Brain (organoid and tissue), 16 donors: ENCODE measurements at places on chromosomes 3 and 15.

DNA sequence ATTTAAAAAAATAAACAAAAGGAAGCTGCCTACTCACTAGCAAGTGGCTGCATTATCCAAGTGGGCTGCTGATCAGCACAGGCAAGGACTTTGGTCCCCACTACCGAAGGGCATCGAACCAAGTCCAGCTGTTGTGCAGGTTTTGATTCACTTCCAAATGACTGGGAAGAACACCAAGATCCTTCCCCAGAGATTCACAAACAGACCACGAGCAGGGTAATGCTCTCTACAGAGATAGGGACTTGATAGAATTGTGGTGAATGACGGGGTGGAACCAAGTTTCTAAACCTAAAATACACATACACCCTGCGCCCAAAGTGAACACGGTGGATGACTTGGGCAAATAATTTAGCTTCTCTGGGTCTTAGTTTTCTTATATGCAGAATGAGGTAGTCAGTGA lies 203.7 kb upstream of the ICE2 start:
- no peak for DNase-seq

GRCh38 chr3:194133661-194134230 lies 2.2 kb upstream of the HES1 start:
- no peak for DNase-seq

- no peak for DNase-seq
Observed at GRCh38 chr15:31392761-31393401, 66.2 kb downstream of the KLF13 start.

- DNase-seq, result no peak
Observed at GRCh38 chr3:12797124-12797891, 828 bp downstream of the CAND2 start.

DNA sequence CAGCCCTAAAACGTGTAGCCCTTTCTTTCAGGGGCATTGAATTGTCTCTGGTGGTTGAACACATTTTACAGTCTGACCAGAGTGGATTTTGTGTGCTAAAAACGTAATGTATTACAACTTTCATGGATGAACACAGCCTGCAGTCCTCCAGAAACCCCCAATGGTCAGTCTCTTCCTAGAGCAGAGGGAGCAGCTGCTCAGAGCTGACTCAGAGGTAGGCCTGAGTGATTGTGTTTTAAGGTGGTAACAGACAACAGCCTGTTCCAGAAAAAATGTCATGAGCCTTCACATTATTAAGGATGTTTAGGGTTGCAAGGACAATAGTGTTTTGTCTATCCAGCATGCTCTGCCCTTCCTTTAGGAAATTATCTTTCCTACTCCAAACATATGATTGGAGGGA lies 34.5 kb upstream of the CTNNB1 start:
- DNase-seq, result no peak

DNA sequence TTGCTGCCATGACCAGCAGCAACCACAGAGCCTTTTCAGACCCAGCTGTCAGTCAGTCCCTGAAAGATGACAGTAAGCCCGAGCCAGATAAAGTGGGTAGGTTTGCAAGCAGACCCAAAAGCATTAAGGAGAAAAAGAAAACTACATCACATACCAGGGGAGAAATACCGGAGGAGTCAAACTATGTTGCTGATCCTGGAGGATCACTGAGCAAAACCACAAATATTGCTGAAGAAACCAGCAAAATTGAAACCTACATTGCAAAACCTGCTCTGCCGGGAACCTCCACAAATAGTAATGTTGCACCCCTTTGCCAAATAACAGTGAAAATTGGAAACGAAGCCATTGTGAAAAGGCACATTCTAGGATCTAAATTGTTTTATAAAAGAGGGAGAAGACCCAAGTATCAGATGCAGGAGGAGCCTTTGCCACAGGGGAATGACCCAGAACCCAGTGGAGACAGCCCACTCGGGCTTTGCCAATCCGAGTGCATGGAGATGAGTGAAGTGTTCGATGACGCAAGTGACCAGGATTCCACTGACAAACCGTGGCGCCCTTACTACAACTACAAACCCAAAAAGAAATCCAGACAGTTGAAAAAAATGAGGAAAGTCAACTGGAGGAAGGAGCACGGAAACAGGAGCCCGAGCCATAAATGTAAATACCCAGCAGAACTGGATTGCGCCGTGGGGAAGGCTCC lies 42.1 kb upstream of the RASA2 start:
- no peak for DNase-seq

DNA sequence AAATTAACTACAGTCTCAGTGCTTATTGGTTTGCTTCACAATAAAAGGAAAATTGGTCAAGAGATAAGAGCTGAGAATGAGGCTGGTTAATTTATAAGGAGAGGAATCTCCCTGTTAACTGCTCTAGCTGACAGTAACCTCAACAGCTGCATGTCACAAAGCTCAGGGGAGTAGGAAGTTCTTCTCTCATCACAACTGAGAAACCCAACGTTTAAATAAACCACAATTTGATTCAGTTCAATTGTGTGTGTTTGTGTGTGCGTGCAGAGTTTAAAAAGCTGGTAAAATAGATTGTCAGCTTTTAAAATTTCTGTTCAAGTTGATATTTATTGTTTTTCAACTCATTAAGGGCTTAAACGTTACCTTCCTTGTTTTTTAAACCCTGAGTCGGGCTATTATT lies 3.5 kb upstream of the TGFBR2 start:
- DNase-seq, result no peak

GRCh38 chr3:121592856-121593702 lies at the start of gene FBXO40:
Gene FBXO40 (plus strand): TSS chr3:121593379. CDS start chr3:121620576, 27,197 bp downstream.
- peak; percentile 25 for DNase-seq

- no peak for DNase-seq
Observed at GRCh38 chr3:143207338-143207961, 87.9 kb downstream of the CHST2 start.

GRCh38 chr3:14810801-14811661 lies 7.7 kb upstream of the FGD5 start:
- DNase-seq, result no peak

DNA sequence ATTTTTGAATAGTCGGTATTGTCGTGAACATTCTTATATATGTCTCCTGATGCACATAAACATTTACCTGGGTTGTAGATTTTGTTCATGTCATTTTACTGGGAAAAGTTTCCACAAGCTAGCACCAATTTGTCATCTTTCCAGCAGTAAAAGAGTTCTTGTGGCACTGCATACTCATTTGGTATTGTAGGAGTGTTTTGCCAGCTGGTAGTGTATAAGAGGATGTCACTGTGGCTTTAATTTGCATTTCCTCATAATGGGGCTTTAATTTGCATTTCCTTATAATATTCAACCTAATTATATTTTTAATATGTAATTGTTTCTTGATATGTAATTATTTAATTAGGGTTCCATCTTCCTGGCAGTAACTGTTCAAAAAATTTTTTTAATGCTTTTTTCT lies 21.2 kb upstream of the TNFSF10 start:
- no peak for DNase-seq

GRCh38 chr15:101142711-101143110 lies 109.1 kb downstream of the CHSY1 start:
- DNase-seq, result no peak

- DNase-seq, result no peak
Observed at GRCh38 chr3:180657094-180657493, 22.2 kb downstream of the CCDC39 start.

GRCh38 chr3:133474817-133475216 lies 75.0 kb downstream of the BFSP2 start:
- no peak for DNase-seq

DNA sequence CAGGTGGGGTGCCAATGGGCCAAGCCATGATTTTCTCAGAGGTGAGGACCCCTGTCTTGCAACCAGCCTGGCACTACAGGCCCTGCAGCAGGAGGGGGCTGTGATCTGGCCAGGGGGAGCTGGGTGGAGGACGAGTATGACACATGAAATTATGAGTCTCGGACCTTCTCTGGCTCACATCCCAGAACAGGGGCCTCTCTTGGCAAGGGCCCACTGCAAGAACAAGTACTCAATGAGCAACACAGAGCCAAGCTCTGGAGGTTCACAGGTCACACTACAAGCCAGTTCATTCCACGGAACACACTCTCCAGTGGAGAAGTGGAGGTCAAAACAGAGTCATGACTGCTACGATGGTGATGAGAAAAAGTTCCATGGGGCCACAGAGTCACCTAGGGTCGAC lies 28.3 kb downstream of the CCDC32 start:
- no peak for DNase-seq

GRCh38 chr3:154112146-154112852 lies 8.9 kb upstream of the ARHGEF26 start:
- DNase-seq, result peak; percentile 55
